Stimulated activated CD4-positive, alpha-beta T cell treated with anti-CD3 and anti-CD28 coated beads, Interleukin-4, amount 100 ng/mL, for 24 hours (primary cell): ENCODE measurements at places on chromosomes 5 and 9.

- no peak for DNase-seq
Measured at GRCh38 chr5:148904440-148904839, 78.0 kb downstream of the ADRB2 start.

GRCh38 chr5:129271308-129271707, 176.8 kb downstream of the ISOC1 start:
- DNase-seq, result no peak

DNA sequence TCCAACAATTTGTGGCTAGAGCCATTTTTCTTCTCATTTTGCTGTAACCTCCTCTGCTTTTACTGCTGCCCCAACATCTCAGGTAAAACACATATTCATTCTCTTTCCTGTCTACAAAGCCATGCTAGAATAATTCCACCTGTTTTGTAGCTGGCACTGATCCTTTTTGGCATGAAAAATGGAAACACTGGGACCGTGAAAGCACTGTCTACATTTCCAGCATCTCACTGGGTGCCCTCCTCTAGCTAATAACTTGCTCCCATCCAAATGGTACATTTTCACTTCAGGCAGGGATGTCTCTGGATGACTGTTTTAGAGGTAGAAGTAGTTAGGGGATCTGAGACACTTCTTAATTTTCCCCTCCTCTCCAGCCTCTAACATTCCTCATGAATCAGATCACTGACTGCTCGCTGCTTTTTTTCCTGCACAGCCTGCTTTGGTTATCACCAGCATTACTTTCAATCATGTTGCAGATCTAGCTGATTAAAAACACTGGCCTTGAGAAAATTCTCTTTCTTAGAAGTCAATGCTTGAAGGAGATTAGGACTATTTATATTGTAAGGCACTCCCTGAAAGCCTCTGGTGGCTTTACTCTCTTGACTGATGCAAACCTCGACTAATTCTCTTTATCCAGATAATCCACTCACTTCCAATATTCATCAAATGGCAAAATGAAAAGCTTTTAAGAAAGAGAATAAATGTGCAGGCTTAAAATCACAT, 1312.6 kb upstream of the DMAC1 start:
- no peak for DNase-seq

DNA sequence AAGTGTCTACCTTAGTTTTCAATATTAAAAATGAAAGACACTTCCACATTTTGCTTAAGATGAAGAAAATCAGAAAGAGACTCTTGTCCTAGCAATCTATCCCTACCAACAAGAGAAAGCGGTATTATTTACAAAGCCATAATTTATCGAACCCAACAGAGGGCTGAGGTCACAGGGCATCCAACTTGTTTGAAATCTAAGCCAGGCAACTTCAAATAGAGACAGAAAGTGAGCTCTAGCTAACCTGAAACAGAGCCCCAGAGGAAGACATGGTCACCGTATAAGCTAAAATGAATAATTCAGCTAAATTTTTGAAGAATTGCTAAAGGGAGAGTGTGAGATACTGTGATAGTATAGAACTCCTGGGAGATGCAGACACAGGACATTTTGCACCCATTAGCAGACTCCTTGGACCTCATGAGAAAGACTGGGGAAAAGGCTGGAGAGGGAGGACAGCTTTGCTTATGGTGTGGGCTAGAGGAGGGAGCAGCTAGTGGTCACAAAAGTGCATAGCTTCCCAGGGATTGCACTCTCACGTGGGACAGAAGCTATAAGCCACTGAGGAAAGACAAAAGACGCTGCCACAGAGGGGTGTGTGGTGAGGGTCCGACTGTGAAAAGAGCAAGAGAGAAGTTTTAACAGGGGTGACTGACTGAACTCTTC, 624.2 kb upstream of the GRIN3A start:
- no peak for DNase-seq

- DNase-seq, result no peak
Measured at GRCh38 chr5:126056851-126057622, 366.2 kb upstream of the GRAMD2B start.

GRCh38 chr5:178777520-178777919, 47.1 kb upstream of the ZNF354A start:
- no peak for DNase-seq

DNA sequence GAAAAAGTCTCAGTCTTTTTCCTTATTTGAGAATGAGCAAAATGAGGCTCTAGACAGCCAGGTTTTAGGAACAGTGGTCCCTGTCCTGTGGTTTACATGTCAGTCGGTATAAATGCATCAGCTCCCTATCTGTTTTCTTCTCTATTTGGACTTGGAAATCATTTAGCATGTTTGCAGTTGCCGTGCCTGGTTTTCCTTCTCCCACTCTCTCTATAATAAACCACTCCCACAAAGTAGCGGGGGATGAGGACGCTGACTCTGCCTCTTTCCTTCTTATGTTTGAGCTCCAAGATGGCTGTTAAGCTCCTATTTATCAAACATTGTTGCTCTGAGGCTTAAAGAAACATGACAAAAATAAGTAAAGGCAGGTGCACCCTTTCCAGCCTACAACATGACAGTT, 57.2 kb upstream of the CTSL start:
- no peak for DNase-seq

- no peak for DNase-seq
Measured at GRCh38 chr9:68498816-68499215, 41.9 kb downstream of the TMEM252 start.
